ENCODE measurements at places on chromosomes 7 and 10. TPM values are rescaled to one million over a fixed set of nuclear protein-coding genes. Genes with fewer than 3 reads are reported as not detected.

DNA sequence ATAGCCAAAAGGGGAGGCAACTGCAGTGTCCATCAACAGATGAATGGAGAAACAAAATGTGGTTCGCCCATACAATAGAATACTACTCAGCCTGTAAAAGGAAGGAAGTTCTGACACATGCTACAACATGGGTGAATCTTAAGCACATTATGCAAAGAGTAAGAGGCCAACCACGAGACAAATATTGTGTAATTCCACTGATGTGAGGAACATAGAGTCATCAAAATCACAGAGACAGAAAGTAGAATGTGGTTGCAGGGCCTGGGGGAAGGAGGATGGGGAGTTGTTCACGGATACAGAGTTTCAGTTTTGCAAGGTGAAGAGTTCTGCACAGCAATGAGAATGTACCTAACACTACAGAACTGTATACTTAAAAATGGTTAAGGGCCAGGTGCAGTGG, 13.7 kb upstream of the C10orf71 start:
- H3K4me1 ChIP-seq, result no peaks in the 10 kb centered on the region
- no peak overlapping the region for H3K4me3 ChIP-seq
- H3K36me3 ChIP-seq, result no peaks in the 10 kb centered on the region
- DNase-seq, result no peak
- no peaks in the 10 kb centered on the region for H3K27me3 ChIP-seq

DNA sequence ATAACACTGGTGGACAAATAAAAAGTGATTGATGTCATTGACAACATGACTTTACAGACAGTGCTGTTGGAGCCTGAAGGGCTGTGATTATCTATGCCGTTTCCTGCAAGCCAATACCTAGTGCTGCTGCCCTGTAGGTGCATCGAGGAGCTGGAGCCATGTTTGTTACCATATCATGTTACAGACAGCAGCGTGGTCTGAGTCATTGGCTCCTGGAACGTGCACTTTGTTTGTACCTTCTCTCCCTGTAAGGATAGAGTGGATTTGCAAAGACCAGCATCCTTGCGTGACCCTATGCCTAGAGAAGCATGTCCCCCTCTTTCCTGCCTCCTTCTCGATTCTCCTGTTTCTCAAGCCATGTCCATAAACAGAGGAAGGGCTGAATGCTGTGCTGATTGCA, 597.2 kb downstream of the TYW1 start:
- no peaks in the 10 kb centered on the region for H3K27me3 ChIP-seq
- H3K4me3 ChIP-seq, result no peak overlapping the region
- H3K36me3 ChIP-seq, result no peaks in the 10 kb centered on the region
- H3K4me1 ChIP-seq, result no peaks in the 10 kb centered on the region

- H3K4me1 ChIP-seq, result peaks cover 5% of the 10 kb centered on the region
- H3K27ac ChIP-seq, result no peak overlapping the region
- DNase-seq, result peak; percentile 30
- no peaks in the 10 kb centered on the region for H3K36me3 ChIP-seq
- H3K4me3 ChIP-seq, result no peak overlapping the region
These were observed 52.3 kb upstream of the EN2 start for GRCh38 chr7:155405399-155406318.

OR2A42 gene
- 0.49 TPM for total RNA-seq

DNA sequence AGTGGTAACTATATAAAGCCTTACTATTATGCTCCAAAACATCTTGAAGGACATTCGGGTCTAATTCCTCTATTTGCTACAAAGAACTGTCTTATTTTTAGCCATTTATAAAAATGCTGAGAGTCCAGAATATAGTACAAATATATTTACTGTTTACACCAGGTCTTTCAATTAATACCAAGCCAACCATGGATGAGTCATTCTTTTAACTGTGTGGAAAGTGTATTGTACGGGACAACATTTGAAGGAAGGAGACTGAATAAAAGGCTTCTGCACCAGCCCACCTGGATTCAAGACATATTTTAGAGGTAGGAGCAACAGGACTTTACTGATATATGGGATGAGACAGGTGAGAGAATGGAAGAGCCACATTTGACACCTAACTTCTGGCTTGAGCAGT, 35.4 kb downstream of the MASTL start:
- no peak for DNase-seq
- no peak overlapping the region for H3K4me3 ChIP-seq
- H3K36me3 ChIP-seq, result no peaks in the 10 kb centered on the region
- H3K27me3 ChIP-seq, result no peaks in the 10 kb centered on the region
- H3K27ac ChIP-seq, result no peak overlapping the region

DNA sequence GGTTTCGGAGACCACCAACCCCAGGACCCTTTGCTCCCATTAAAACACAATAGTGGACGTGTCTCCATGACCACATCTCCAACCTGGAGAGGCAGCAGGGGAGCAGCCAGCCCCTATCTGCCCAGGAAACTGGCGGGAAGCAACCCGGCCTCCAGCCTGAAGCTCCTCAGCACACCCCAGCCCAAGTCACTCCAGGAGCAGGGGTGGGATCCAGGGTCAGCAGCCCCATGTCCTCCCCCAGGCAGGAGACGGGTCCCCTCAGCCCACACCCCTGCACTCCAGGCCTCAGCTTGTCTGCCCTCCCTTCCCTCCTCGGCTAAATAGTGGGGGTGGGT, 601 bp downstream of the ADAM8 start:
- no peak overlapping the region for H3K27ac ChIP-seq
- H3K4me1 ChIP-seq, result peaks cover 12% of the 10 kb centered on the region
- peaks cover 7% of the 10 kb centered on the region for H3K36me3 ChIP-seq
- H3K27me3 ChIP-seq, result no peaks in the 10 kb centered on the region

- H3K4me3 ChIP-seq, result no peak overlapping the region
- DNase-seq, result no peak
- H3K27me3 ChIP-seq, result no peaks in the 10 kb centered on the region
- peaks cover 2% of the 10 kb centered on the region for H3K36me3 ChIP-seq
- no peak overlapping the region for H3K27ac ChIP-seq
These were observed 80.0 kb downstream of the NEBL start for GRCh38 chr10:20817116-20817515.

AKR1C1 gene
- total RNA-seq, result 132 TPM

- H3K36me3 ChIP-seq, result peaks cover 29% of the 10 kb centered on the region
- peaks cover 12% of the 10 kb centered on the region for H3K4me1 ChIP-seq
- DNase-seq, result peak; percentile 45
- no peak overlapping the region for H3K4me3 ChIP-seq
- peak overlapping the region; percentile 27 for H3K27ac ChIP-seq
These were observed 145.7 kb downstream of the EGFR start for GRCh38 chr7:55164527-55164926.

MMD2 gene
- total RNA-seq, result not detected

DNA sequence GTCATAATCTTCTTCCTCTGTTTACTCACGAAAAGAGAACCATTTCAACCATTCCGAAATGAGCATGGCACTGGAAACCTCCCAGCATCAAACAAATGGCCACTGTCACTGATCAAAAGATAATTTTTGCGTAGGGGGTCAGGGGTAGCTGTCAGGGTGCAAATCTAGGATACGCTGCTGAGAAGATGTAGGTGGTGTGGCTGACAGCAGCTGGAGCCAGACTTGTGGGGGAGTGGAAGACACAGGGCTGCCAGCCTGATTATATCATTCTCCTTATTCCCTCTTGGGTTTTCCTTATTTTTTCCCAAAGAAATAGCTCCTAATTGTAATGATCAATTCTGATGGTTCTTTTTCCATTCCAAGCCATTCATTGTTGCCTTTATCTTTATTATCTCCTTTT, 266.1 kb downstream of the SORCS1 start:
- DNase-seq, result no peak
- H3K27ac ChIP-seq, result no peak overlapping the region
- no peak overlapping the region for H3K4me3 ChIP-seq
- no peaks in the 10 kb centered on the region for H3K27me3 ChIP-seq
- H3K4me1 ChIP-seq, result peaks cover 17% of the 10 kb centered on the region

IFIT1B gene
- total RNA-seq, result not detected

GRCh38 chr7:8390262-8390626, 43.2 kb upstream of the NXPH1 start:
- H3K4me3 ChIP-seq, result no peak overlapping the region
- H3K4me1 ChIP-seq, result no peaks in the 10 kb centered on the region
- H3K27me3 ChIP-seq, result no peaks in the 10 kb centered on the region
- H3K36me3 ChIP-seq, result no peaks in the 10 kb centered on the region
- DNase-seq, result no peak

GPR26 gene
- total RNA-seq, result not detected

ARHGAP21 gene
- total RNA-seq, result 89.1 TPM

- H3K27me3 ChIP-seq, result no peaks in the 10 kb centered on the region
- H3K4me3 ChIP-seq, result no peak overlapping the region
- peak overlapping the region; percentile 46 for H3K27ac ChIP-seq
- H3K36me3 ChIP-seq, result no peaks in the 10 kb centered on the region
- H3K4me1 ChIP-seq, result peaks cover 16% of the 10 kb centered on the region
- DNase-seq, result no peak
These were observed 59.5 kb upstream of the PDLIM1 start for GRCh38 chr10:95350219-95350829.

VGF gene
- total RNA-seq, result 2.3 TPM

SEMA3A gene
- 8.1 TPM for total RNA-seq

DNA sequence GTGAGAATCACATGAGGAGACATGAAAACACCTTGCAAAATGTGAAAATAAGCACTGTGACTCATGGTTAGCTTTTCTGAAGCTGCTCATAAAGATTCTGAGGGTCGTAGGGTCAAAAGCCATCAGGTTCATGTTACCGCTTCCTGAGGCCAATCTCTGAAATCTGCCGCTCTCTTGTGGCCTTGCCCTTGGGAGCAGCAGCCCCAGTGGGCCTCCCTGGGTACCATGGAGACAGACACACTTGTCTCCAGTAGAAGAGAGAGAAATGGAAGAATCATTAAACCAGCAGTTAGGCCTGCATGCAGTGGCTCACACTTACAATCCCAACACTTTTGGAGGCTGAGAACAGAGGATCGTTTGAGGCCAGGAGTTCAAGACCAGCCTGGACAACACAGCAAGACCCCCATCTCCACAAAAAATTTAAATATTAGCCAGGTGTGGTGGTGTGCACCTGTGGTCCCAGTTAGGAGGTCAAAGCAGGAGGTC, 42.8 kb downstream of the NIPSNAP2 start:
- no peaks in the 10 kb centered on the region for H3K27me3 ChIP-seq
- DNase-seq, result no peak
- H3K4me3 ChIP-seq, result no peak overlapping the region
- no peaks in the 10 kb centered on the region for H3K4me1 ChIP-seq
- H3K27ac ChIP-seq, result no peak overlapping the region
- H3K36me3 ChIP-seq, result no peaks in the 10 kb centered on the region

LAMB4 gene
- total RNA-seq, result 0.21 TPM

GRCh38 chr7:1302936-1303335, 70.3 kb downstream of the UNCX start:
- H3K27ac ChIP-seq, result no peak overlapping the region
- DNase-seq, result no peak
- no peaks in the 10 kb centered on the region for H3K36me3 ChIP-seq
- H3K4me1 ChIP-seq, result no peaks in the 10 kb centered on the region
- no peak overlapping the region for H3K4me3 ChIP-seq

GRCh38 chr10:74153123-74153522, 2.1 kb downstream of the ADK start:
- DNase-seq, result no peak
- no peak overlapping the region for H3K4me3 ChIP-seq
- H3K36me3 ChIP-seq, result no peaks in the 10 kb centered on the region
- H3K27ac ChIP-seq, result peak overlapping the region; percentile 13
- peaks cover 46% of the 10 kb centered on the region for H3K4me1 ChIP-seq

- peaks cover 6% of the 10 kb centered on the region for H3K27me3 ChIP-seq
- no peaks in the 10 kb centered on the region for H3K4me1 ChIP-seq
- H3K36me3 ChIP-seq, result no peaks in the 10 kb centered on the region
- no peak overlapping the region for H3K27ac ChIP-seq
- DNase-seq, result no peak
These were observed 4.3 kb upstream of the NEUROG3 start for GRCh38 chr10:69577268-69578232.

DNA sequence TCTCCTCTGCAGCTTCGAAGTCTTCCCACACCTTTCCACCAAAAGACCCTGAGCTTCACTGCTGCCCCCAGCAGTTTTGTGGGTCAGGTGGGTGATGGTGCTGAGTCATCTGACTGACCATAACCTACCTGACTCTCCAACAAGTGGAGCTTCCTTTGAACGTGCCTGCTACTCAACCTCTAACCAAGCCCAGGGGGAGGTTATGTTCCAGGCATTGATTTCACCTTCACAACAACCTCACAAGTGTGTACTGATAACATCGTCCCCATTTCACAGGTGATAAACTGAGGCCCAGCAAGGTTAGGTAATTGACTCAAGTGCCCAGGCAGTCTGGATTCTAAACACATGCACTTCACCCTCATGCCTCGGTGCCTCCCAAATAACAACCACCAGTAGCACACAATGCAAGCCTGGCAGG, 66.7 kb downstream of the DLG5 start:
- H3K27me3 ChIP-seq, result no peaks in the 10 kb centered on the region
- DNase-seq, result no peak
- peak overlapping the region; percentile 74 for H3K27ac ChIP-seq
- peaks cover 28% of the 10 kb centered on the region for H3K4me1 ChIP-seq
- H3K4me3 ChIP-seq, result no peak overlapping the region

- no peaks in the 10 kb centered on the region for H3K4me1 ChIP-seq
- H3K36me3 ChIP-seq, result no peaks in the 10 kb centered on the region
- H3K27me3 ChIP-seq, result no peaks in the 10 kb centered on the region
These were observed 83.4 kb upstream of the ODAD2 start for GRCh38 chr10:28082316-28082715.

DNA sequence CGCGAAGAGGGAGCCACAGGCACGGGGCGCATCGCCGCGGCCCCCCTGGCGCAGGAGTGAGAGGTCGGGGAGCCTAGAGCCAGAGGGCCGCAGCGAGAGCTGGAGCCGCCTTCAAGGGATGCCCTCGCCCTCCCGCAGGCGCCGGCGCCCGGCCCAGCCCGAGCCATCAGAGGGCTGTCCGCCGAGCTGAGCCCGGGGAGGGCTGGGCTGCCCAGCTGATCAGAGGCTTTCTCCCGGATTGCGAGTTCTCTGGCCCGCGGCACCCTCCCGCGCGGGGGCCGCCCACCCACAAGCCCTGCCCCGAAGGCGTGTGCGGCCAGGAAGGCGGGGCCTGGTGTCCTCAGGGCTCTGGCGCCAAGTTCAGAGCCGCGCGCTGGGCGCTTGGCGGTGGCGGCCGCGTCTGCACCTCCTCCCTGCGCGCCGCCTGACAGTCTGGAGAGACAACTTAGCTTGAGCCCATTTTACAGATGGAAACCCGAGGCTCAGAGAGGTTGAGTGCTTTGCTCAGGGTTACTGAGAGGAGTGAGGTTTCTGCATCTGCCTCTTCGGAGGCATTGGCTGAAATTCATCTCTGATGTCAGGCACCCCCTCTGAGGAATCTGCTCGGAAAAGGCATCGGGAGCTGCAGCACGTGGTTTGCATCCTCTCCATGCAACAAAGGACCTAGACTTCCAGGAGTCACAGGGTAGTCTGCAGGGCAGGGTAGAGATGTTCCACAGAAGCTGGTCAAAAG, 3.8 kb upstream of the ANTXRL start:
- peak; percentile 85 for DNase-seq
- H3K4me3 ChIP-seq, result peak overlapping the region; percentile 11
- H3K36me3 ChIP-seq, result no peaks in the 10 kb centered on the region
- H3K27ac ChIP-seq, result no peak overlapping the region

UPK3B gene
- total RNA-seq, result 1.1 TPM

- no peaks in the 10 kb centered on the region for H3K36me3 ChIP-seq
- peaks cover 8% of the 10 kb centered on the region for H3K4me1 ChIP-seq
- no peak overlapping the region for H3K4me3 ChIP-seq
- no peak overlapping the region for H3K27ac ChIP-seq
- no peaks in the 10 kb centered on the region for H3K27me3 ChIP-seq
- no peak for DNase-seq
These were observed 30.9 kb upstream of the SMKR1 start for GRCh38 chr7:129471402-129471827.
